G401 (cell line): ENCODE measurements at places on chromosomes 6 and 20.

DNA sequence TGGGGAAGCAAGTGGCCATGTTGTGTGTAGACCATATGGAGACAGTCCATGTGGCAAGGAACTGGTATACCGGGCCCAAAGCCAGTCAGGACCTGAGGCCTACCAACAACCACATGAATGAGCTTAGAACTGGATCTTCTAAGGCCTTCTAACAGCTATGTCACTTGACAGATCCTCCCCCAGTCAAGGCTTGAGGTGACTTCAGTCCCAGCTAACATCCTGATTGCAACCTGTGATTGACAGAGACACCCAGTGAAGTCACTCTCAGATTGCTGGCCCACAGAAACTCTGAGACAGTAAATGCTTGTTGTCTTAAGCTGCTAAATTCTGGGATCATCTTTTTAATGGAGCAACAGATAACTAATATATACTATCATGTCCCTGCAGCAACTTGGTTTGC is 32.9 kb downstream of the AHI1 start:
- DNase-seq: no peak

- DNase-seq: no peak
Observed at GRCh38 chr6:107689190-107689589, 134.9 kb downstream of the SCML4 start.

- DNase-seq: no peak
Observed at GRCh38 chr6:8139451-8139850, 37.1 kb upstream of the EEF1E1 start.

DNA sequence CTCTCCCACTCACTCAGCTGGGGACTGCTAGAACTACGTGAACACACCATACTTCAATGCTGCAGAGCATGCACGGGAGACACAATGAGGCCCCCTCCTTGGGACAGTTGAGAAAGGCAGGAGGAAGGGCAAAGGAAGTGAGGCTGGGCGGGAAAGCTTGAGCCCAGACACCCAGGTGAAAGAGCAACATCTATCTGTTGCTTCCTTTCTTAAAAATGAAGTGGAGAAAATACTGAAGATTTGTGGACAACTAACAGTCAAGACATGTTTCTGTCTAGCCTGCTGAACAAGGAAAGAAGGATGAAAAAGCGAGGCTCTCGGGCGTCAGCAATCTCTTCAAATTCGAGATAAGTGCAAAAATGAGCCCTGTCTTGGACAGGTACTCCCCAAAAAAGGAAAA is 3.0 kb upstream of the NNAT start:
- DNase-seq: no peak

DNA sequence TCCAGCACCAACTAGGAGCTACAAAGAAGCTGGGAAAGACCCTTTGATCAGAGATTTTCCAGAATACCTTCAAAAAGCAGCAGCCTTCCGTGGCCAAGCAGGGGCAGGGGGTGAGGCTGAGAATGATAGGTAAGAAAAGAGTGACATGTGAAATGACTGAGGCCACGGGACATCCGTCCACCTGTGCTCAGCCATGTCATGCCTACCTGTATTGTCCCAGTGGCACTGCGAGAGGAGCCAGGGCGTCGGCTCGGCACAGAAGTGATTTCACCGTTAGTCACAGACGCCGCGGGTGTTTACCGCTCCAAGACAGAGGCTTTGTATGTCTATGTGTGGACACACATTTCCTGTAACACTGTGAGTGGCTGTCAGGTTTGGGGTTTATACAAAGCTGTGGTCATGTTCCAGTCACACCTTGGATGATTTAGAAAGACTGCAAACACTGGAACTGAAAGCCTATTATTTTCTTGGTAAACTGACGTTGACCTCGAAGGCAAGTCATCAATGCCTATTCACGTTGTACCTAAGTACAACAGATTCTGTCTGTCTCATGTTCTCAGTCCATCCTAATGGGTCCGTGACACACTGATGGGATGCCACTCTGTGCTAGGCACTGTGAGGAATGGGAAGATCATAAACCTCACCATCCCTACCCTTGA is 32.1 kb upstream of the JAG1 start:
- no peak for DNase-seq

DNA sequence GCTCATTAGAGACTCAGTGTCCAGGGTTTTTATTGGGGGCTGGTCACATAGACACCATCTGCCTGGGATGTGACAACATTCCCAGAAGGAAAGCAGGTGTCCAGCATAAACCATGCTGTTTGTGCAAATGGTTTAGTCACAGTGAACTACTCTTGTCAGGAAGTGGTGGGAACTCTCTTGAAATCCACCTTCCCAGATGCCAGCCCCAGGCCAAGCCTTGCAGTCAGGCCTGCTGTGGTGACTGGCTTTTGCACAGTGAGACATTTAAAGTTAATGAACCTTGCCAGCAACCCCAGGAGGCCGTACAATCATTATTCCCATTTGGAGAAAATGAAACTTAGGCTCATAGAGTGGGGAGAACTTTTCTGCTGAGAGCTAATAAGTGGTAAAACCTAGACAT is 242.5 kb upstream of the KCNG1 start:
- no peak for DNase-seq

GRCh38 chr20:31473331-31474096 is 1.4 kb downstream of the DEFB124 start:
- no peak for DNase-seq
